Neural crest cell (in vitro differentiated cells): ENCODE measurements at places on chromosomes 3 and 15.
A peak's percentile ranks its signal among the peaks of the same experiment; 100 is the strongest.

DNA sequence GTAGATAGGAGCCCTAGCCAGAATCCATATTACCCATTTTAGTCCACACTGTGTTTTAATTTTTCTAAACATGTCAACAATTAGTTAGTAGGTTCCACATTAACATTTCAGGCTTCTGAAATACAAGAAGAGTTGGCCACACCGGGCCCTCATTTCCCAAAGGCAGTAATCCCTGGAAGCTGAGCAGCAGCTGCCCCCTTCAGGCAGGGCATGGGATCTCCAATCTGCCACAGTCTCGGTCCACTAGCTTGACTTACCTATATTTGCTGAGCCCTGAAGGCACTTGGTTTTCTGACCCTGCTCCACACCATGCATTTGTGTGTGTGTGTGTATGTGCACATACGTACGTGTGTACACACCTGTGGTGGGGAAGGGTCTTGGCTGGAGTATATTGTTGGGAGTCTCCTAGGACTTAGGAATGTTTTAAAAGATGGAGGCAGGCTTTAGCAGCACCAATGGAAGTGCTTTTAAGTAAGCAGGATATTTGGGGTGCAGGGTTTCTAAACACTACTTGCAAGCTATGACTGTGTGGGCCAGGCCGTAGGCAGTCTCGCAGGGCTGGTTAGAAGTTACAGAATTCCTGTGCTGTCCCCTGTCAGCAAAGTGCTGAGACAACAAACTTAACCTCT is 71.2 kb upstream of the SOX14 start:
- DNase-seq, result peak; percentile 38

- no peak for DNase-seq
Observed at GRCh38 chr3:197309528-197310361, 11.3 kb upstream of the DLG1 start.

DNA sequence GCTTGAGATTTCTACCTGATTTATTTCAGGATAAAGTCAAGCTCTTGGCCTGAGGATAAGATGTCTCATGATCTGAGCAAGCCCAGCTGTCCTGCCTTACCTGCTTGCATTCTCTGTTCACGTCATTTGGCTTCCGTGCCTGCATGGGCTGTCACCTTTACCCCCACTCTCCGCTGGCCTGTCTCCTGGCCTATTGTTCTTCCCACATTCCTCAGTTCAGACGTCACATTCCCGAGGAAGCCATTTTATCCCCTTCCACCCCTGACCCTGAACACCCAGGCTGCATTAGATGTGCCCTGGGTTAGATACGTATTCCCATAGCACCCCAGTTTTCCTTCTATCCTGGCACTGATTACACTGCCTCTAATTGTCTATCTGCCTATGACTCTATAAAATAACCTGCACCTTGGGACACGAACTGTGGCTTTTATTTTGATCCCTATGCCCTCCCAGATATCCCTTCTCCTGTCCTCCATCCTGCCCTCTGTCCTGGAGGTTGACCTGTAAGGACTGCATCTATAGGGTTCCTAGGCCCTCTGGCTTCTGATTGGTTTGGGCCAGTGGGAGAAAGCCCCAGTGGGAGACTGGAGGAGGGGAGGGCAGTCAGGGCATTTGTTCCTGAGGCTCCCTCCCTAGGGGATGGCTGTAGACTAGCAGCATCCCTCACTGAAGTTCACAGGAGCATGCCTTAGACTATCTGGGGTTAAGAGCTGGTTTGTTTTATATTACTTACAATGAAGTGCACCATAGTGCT is 19.2 kb upstream of the UBE2Q2 start:
- DNase-seq, result no peak

DNA sequence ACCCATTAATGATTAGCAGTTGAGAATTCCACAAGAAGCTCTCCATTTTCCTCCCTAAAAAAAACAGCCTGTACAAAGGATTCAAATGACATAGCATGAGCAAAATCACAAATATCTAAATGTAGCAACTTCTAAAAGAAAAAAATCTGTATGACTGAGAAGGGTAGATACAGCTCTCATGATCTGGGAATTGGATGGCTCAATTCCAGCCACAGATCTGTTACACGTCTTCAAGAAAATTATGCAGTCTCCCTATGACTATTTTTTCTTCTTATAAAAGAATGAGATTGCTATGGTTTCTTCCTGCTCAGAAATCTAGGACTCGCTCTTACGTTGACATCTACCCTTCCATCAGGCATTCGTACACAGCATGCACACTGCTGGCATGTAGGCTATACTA is 71.5 kb downstream of the PLCH1 start:
- DNase-seq, result no peak
